ENCODE measurements at places on chromosomes 5 and 9. TPM values are rescaled to one million over a fixed set of nuclear protein-coding genes. Genes with fewer than 3 reads are reported as not detected.

ARHGEF37 gene
- 1.1 TPM for total RNA-seq

SPATA6L gene
- not detected for total RNA-seq

CFAP90 gene
- total RNA-seq: not detected

TTC23L gene
- total RNA-seq: not detected

KCNT1 gene
- not detected for total RNA-seq

WDR36 gene
- 41.8 TPM for total RNA-seq

NUTM2F gene
- not detected for total RNA-seq

ELOVL7 gene
- 0.07 TPM for total RNA-seq

DNA sequence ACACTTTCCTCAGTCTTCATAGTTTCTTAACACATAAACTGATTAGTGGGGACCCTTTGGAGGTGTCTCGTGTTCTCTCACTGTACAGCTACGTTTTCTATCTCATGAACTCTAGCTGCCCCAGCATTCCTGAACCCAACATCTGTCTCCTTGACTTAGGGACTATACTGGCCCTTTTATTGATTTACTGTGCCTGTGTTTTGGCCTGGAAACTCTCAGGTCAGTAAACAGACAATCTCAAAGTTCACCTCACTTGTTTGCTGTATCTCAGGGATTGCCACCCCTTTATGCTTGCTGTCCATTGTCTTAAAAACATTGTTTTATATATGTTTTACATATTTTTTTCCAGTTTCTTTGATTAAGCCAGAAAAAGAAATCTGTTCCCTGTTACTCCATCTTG is 222.8 kb downstream of the FAM170A start:
- no peak for DNase-seq

DNA sequence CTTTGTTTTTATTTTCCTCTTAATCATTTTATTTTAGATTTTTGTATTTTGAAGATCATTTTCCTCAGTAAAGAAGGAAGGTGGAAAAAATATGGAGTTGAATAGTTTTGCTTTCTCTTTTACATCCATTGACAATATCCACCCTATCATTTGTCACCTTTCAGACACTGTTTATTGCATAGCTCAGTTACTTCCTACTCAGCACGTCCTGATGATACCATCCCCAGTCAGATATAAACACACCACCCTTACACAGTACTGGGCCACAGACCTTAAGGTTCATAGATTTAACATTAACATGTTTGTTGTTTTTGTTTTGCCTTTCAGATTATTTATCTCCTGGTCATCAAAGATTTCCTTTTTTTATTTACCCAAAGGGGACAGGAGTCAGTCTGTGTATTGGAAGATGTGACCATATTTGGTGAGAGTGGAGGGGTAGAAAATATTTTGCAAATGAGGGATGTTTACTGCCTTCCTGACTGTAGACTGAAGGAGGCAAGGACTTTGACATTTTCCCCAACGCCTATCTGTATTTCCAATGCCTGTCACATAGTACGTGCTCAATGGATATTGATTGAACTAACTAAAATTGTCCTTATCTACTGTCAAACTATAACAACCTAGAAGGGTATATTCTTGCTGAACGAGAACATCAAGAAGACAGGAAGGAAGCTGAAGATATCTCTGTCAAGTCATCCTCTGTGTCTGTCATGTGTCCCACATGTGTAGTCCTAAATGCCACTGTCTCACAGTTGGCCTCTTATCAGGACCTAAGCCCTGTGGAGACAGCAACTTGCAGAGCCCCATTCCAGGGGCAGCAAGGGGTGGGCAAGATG is 15.6 kb downstream of the STX17 start:
- no peak for DNase-seq

- no peak for DNase-seq
Measured at GRCh38 chr5:149586708-149587318, 5.5 kb downstream of the ARHGEF37 start.

DNA sequence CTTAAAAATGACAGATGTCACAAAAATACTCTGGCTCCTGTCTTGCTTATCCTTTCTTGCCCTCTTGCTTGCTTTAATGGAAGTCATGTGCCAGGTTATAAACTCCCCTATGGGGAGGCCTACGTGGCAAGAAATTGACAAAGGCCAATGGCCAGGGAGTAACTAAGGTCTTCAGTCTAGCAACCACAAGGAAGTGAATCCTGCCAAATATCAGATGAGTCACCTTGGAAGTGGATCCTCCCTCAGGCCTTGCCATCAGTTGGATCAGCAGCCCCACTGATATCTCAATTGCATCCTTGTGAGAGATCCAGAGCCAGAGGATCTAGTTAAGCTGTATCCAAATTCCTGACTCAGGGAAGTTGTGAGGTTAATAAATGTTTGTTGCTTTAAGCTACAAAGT is 82.8 kb downstream of the CAAP1 start:
- peak; percentile 68 for DNase-seq

DNA sequence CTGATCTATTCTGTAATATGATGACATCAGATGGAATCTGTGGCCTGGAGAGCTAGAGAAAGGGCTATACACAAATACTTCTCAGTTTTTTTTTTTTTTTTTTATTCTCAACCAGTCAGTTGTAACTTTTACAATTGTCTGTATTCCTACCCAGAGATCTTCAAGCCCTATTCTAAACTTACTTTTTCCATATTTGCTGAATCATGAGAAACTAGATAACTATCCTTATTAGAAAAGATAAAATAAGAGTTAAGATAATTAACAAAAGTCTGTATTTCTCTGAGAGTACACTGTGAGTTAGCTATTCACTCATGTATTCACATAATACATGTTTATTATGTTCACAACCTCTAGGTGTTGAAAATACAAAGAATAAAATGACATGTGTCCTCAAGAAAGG is 1575.9 kb downstream of the EFNA5 start:
- DNase-seq: no peak

DNA sequence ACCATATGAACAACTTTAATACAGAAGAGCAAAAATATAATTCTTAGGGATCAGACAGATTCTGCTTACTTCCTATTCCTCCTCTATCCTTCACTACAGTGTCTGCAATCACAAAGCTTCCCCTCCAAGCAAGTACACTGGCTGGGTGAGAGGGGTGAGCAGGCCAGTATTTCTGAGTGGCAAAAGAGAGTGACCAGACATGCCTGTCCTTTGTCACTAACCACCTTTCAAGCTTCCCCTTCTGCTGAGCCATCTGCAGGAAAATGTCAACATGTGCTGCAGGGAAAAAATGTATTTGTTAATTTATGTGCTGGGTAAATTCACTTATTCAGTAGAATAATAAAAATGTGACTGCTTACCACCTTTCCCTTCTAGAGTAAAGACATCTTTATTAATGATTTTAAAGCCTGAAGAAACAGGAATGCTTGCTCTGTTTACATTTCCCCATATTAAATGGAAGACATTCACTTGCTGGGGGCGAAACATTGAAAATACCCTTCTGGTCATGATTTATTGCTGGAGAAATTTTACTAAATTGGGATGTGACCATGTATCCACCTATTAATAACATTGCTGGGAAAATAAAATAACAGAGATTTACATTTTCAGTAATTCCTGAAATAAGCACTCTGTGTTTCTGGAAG is 84.9 kb downstream of the SPOCK1 start:
- no peak for DNase-seq

- DNase-seq: no peak
Measured at GRCh38 chr5:166795756-166796155, 1495.7 kb upstream of the WWC1 start.

- no peak for DNase-seq
Measured at GRCh38 chr9:35001803-35002502, 12.4 kb downstream of the DNAJB5 start.

GRCh38 chr5:169219961-169220360 is 81.0 kb downstream of the SLIT3 start:
- DNase-seq: no peak

DNA sequence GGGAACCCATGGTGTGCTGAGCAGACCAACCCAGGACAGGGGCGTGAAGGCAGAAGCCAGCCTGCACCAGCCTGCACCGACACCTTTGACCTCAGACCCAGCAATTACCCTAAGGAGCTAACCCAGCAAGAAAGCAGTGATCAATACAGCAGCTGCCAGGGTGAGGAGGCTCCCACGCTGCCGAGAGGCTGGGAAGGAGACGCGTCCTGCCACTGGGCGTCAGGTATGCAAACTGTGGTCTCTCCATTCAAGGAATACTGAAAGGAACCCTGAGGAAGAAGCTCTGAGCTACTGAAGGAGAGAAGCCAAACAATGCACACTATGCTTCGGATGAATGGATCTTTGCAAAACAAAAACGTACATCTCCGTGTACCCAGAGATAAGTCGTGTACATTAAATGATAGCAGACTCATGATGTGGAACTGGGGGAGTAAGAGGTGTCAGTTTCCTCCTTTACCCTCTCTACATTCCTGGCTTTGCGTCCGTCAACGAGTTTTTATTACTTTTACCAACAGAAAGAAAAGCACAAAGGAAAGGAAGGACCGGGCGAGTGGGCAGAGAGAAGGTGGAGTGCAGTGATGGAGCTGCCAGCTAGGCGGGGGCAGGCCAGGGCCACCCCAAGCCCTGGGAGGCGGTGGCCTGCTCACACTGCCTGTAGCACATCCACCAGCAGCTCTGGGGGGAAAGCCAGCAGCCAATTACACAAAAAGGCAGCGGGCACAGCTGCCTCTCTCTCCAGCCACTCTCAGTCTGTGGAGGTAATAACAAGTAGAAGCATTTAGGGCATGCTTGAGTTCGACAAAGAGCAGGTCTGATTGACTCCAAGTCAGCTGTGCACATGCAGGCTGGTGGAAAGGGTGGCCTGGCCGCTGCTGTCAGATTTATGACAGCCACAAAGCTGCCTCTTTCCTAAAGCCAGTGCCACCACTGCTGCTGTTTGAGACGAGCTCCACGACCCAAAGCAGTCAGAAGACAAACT is 29.3 kb downstream of the RASGEF1C start:
- no peak for DNase-seq

- no peak for DNase-seq
Measured at GRCh38 chr5:76662521-76662920, 39.3 kb upstream of the F2RL2 start.

GRCh38 chr9:125752070-125752628 is 5.0 kb downstream of the PBX3 start:
- no peak for DNase-seq

- DNase-seq: no peak
Measured at GRCh38 chr5:120538149-120538548, 74.0 kb downstream of the PRR16 start.

DNA sequence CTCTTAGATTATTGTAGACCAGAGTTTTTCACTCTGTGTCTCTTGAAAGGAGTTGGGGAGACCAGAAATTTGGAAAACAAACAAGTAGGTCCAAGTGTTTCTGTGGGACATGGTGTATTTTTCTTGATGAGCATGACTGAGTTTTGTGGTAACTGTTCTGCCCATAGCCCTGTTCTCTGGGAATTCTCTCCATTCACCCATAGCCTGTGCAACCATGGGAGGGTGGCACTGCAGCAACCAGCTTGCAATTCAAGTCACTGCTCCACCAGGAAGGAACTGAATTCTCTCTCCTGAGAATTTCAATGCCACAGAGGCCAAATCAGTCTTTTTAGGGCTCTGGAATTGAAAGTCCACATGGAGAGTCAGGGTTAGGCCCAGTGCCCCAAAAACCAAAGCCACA is 475.3 kb upstream of the TRPC7 start:
- DNase-seq: no peak

- peak; percentile 61 for DNase-seq
Measured at GRCh38 chr5:54632131-54632701, 114.7 kb downstream of the SNX18 start.

GRCh38 chr5:43530648-43531047 is 15.7 kb upstream of the C5orf34 start:
- no peak for DNase-seq

DNA sequence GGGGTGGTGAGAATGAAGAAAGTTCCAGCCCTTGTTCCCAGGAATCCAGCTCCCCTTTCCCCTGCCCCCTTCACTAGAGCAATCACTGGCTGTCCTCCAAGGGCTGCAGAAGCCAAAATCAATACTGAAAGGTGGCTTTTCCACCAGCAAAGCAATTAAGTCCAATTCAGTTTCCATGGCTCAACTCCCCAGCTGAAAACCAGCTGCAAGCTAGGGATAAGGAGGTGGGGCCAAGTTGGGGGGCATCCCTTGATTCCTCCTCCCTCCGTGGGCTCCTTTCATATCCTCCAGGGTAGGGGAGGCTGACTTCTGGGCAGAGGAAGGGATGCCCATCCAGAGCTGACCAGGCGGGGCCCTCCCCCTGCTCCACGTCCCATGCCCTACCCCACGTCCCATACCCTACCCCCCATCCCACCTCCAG is 22.7 kb downstream of the CAMK2A start:
- DNase-seq: no peak

DNA sequence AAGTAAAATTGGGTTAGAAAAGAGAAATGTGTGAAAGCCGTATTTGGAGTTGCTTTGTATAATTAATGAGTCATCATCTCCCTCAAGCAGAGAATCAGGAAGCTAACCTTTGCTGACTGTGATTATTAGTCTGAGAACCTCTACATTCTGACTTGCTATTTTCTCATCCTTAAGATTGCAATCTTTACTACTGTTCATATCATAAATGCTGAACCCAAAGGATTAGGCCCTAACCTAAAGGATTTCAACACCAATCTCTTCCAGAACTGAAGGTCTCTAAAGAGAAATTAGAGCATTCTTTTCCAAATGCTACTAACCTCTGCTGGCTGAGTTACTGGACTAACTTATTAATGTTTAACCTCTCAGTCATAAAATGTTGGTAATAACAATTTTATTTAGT is 538.1 kb upstream of the MEF2C start:
- DNase-seq: no peak

DNA sequence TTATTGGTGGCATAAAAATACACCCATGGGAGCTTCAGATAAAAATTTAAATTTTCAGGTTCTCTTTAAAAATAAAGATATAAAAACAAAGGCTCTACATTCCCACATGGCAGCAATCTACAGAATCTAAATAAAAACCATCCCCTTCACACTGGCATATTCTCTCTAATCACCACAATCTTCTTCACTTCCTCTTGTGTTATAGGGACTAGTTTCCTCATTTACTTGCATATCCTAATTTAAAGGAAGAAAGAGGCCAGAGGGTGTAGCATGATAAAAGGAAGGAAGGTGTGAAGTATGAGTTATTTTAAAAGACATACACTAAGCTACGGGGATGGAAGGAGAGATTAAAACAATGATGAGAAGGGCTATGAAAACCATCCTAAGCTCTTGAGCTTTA is 390.5 kb downstream of the ZNF608 start:
- DNase-seq: no peak

- peak; percentile 88 for DNase-seq
Measured at GRCh38 chr5:14397717-14398116, 183.9 kb upstream of the OTULINL start.

DNA sequence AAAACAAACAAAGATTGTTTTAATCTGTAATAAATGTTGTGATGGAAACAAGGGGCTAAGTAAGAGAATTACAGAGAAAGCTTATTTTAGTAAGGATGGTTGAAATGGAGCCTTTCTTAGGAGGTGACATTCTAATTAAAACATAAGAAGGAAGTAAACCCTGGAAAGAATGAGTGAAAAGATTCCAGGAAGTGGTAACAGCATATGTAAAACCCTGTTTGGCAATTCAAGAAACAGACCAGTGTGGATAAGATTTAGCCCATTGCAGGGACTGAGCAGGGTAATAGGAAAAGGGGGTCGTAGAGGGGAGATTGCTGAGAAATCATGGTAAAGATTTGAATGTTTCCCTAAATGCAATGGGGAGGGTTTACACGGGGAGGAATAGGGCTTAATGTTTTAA is 21.6 kb upstream of the PIP5K1B start:
- no peak for DNase-seq
